ENCODE measurements at places on chromosomes 7 and 10.

DNA sequence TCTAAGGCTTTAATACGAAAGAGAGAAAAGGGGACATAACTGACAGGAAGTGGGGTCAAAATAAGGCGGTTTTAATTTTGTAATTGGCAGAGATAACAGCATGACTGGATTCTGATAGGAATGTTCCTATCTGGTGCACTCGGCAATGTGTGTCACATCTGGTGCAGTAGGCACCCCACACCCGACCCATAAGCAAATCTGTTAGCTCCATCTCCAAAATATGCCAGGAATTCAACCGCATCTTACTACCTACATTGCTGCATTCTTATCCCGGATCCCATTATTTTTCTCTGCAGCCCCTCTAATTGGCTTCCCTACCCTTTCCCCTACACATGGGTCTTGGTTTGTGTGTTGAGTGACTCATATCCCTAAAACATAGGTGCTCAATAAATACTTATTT is 19.1 kb upstream of the GALNT11 start:
- H3K36me3 ChIP-seq: no peaks in the 10 kb centered on the region
- no peaks in the 10 kb centered on the region for H3K4me1 ChIP-seq
- DNase-seq: no peak
- H3K27ac ChIP-seq: no peak overlapping the region
- H3K27me3 ChIP-seq: peaks cover 11% of the 10 kb centered on the region
- H3K4me3 ChIP-seq: no peak overlapping the region

GRCh38 chr10:92644921-92645320 is 44.8 kb upstream of the HHEX start:
- H3K27me3 ChIP-seq: no peaks in the 10 kb centered on the region
- H3K27ac ChIP-seq: no peak overlapping the region
- H3K36me3 ChIP-seq: peaks cover 38% of the 10 kb centered on the region
- DNase-seq: no peak
- H3K4me3 ChIP-seq: no peak overlapping the region

DNA sequence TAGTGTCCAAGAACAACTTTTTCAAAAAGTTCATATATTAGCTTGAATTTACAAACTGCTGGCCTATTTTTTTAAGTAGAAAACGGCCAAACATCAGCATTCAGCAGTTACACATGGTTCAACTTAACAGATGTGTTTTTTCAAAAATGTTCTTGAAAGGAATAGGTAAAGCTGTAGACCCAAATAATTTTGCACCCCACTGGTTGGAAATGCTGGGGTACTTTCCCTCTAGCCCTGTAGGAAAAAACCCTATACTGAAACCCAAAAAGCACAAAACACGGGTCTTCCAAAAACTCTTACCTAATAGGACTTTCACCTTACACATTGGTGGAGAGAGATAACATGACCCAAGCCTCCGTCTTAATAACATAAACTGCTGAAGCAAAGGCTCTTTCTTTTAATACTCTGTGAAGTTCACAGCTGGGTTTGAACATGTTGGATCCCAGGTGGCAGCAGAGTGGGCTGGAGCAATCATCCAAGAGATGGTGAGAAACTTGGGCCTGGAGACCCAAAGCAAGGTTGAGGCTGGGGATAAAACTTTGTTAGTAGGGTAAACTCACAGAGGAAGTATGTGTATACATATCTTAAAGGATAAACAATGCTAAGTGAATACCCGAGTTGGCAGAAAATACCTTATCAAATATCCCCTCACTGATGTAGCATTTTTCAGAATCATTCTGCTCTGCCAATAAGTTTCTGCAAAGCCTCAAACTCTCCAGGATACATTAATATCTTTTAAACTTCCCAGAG is 629 bp upstream of the DNAJC9 start:
- peaks cover 63% of the 10 kb centered on the region for H3K4me1 ChIP-seq
- no peak for DNase-seq
- H3K27me3 ChIP-seq: no peaks in the 10 kb centered on the region
- H3K27ac ChIP-seq: peak overlapping the region; percentile 95

DNA sequence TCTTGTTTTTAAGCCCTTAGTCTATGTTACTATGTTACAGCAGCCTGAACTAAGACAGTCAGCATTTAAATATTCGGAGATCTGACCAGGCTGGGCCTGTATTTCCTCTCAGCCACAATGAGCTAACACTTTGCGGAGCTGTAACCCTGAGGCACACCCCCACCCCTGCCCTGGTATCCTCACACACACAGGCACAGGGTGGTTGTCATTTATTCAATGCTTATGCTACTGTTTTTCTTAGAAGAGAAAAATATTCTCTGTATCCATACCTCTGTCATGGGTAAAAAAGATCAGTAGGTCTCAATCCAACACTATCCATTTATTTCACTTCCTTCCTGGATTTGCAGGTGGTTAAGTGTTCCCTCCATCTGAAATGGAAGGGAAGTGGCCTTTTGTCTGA is 80.3 kb upstream of the TRIL start:
- no peak for DNase-seq
- H3K4me3 ChIP-seq: no peak overlapping the region
- no peaks in the 10 kb centered on the region for H3K36me3 ChIP-seq
- H3K27me3 ChIP-seq: no peaks in the 10 kb centered on the region

DNA sequence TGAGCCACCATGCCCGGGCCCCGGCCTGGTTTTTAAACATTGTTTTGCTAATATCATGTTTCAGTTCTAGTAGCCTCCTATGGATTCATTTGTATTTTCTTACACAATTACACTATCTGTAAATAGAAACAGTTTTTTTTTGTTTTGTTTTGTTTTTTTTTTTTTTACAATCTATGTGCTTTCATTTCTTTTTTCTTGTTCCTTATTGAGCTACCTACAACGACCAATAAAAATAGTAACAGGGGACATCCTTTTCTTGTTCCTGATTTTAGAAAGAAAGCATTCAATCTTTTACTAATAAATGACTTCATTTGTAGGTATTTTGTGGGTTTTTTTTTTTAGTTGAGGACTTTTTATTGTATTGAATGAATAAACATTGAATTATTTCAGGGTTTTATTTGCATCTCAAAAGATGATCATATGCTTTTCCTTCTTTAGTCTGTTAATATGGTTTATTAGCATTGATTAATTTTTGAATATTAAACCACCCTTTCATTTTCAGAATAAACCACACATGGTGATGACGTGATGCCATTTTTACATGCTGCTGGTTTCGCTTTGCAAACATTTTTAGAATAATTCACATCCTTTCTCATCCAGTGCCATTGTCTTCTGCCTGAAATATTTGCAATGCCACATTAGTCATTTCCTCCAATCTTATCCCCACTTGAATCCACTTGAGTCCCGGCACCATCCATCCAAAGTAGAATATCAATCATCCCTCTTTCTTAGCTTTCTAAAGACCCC is 18.1 kb upstream of the AKR1E2 start:
- H3K4me1 ChIP-seq: no peaks in the 10 kb centered on the region
- no peak for DNase-seq

- no peak for DNase-seq
- no peak overlapping the region for H3K27ac ChIP-seq
- peaks cover 9% of the 10 kb centered on the region for H3K4me1 ChIP-seq
- no peaks in the 10 kb centered on the region for H3K36me3 ChIP-seq
- peaks cover 80% of the 10 kb centered on the region for H3K27me3 ChIP-seq
These were observed 35.9 kb downstream of the TCF7L2 start for GRCh38 chr10:112985690-112986543.

GRCh38 chr7:130400120-130400572 is 19.9 kb downstream of the CPA1 start:
- H3K27me3 ChIP-seq: no peaks in the 10 kb centered on the region
- H3K4me3 ChIP-seq: no peak overlapping the region
- H3K27ac ChIP-seq: no peak overlapping the region

GRCh38 chr10:93061594-93062513 is 1.3 kb downstream of the CYP26C1 start:
- peaks cover 5% of the 10 kb centered on the region for H3K36me3 ChIP-seq
- peaks cover 11% of the 10 kb centered on the region for H3K4me1 ChIP-seq
- peak overlapping the region; percentile 65 for H3K4me3 ChIP-seq
- peaks cover 46% of the 10 kb centered on the region for H3K27me3 ChIP-seq
- H3K27ac ChIP-seq: no peak overlapping the region
- DNase-seq: no peak

- no peak overlapping the region for H3K4me3 ChIP-seq
- no peak for DNase-seq
- no peaks in the 10 kb centered on the region for H3K4me1 ChIP-seq
These were observed 269.9 kb downstream of the BAMBI start for GRCh38 chr10:28947171-28947570.

DNA sequence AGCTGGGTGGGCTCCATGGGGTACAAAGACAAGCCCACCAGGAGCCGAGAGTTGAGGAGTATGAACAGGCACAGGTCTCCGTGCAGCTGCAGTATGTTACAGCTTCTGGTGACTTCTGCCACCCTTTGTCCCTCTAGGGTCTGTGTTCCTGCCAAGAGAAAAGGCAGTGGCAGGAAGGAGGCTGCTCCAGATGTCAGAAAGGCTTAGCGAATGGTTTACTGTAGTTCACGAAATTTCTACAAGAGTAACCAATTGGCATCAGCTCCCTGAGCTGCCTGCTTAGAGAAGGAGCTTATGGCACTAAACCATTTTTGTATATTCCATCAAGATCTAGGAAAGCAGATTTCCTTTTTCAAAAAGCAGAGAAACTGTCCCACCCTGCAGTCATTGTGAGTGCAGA is 48.2 kb upstream of the TMEM72 start:
- H3K27me3 ChIP-seq: peaks cover 40% of the 10 kb centered on the region
- H3K4me3 ChIP-seq: no peak overlapping the region

- no peak overlapping the region for H3K4me3 ChIP-seq
- DNase-seq: no peak
- H3K36me3 ChIP-seq: no peaks in the 10 kb centered on the region
- H3K4me1 ChIP-seq: no peaks in the 10 kb centered on the region
- peaks cover 9% of the 10 kb centered on the region for H3K27me3 ChIP-seq
These were observed 23.6 kb upstream of the BMPR1A start for GRCh38 chr10:86732771-86733170.

DNA sequence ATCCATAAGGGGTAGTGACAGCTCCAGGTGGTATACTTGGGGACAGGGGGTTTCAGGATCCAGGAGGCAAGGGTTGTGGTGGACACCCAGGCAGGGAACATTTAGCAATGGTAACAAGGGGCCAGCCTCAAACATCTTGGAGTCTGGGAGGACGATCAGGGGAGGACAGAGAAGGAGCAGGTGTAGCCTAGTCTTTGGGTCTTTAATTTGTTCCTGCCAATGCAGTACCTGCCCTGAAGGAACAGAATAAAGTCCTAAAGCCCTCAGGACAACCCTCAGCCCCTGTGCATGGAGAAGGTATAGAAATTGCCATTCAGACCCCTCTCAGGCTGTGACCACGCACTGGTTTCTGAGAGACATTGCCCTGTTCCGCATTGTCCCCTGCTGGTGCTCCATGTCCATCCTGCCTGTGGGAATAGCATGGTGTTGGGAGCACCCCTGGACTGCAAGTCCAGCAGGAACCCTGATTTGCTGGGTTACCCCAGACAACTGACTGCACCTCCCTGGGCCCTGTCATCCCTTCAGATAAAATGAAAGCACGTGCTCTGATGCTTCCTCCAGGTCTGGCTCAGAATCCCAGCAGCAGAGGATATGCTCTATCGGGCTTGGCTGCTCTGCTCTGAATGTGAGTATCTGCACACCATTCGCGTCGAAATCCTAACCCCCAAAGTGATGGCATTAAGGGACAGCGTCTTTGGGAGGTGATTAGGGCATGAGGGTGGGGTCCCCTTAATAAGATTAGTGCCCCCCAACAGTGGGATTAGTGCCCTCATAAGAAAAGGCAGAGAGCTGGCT is 24.2 kb downstream of the DDC start:
- peaks cover 4% of the 10 kb centered on the region for H3K27me3 ChIP-seq
- H3K4me1 ChIP-seq: no peaks in the 10 kb centered on the region
- no peaks in the 10 kb centered on the region for H3K36me3 ChIP-seq
- no peak overlapping the region for H3K27ac ChIP-seq
- no peak overlapping the region for H3K4me3 ChIP-seq
- no peak for DNase-seq

DNA sequence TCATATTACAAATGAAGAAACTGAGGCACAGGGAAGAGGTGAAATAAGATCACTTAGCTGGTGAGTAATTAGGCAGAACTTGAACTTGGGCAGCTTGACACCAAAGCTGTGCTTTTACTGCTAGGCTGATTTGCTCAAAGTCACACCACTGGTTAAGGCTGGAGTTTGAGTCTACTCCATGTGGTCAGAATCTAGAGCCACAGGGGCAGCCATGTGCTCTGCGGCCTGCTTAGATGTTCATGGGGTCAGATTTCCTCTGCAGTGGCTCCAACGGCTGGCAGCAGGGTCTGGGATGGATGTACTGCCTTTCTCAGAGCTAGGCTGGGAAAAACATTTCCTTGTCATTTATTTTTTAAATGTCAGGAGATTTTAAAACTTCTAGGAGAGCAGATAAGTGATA is 417.5 kb downstream of the KCNMA1 start:
- H3K27ac ChIP-seq: no peak overlapping the region
- no peaks in the 10 kb centered on the region for H3K4me1 ChIP-seq
- no peak overlapping the region for H3K4me3 ChIP-seq
- H3K36me3 ChIP-seq: no peaks in the 10 kb centered on the region
- no peak for DNase-seq

GRCh38 chr7:114979388-114979787 is 57.5 kb downstream of the MDFIC start:
- no peaks in the 10 kb centered on the region for H3K27me3 ChIP-seq
- H3K36me3 ChIP-seq: peaks cover 37% of the 10 kb centered on the region

DNA sequence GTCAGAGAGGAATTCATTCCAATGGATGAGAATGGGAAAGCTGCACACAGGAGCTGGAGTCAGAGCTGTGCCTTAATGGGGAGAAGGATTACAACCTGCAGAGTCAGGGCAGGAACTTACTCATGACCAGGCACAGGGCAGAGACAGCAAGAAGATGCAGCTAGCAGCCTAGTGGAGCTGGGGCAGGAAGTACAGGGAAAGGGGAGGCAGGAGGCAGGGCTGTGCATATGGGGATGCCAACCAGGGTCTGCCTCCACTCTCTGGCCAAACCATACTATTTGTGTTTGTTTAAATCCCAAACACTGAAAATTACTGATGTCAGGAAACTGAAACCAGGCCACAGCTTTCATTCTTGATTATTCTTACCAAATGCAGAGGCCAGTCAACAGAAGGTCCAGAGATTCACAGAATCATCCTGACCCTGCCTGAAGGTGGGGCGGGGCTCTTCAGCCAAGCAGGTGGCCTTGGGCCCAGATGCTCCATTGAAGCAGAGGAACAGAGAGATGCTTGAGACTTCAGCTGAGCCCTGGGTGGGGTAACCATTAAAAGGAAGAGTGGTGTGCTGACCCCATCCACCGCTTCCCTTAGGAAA is 461.9 kb downstream of the KCNMA1 start:
- no peaks in the 10 kb centered on the region for H3K27me3 ChIP-seq
- H3K36me3 ChIP-seq: no peaks in the 10 kb centered on the region
- no peak overlapping the region for H3K4me3 ChIP-seq
- DNase-seq: no peak
- H3K27ac ChIP-seq: no peak overlapping the region

GRCh38 chr7:153430931-153431330 is 621.3 kb upstream of the DPP6 start:
- no peak for DNase-seq
- H3K4me3 ChIP-seq: no peak overlapping the region
- no peaks in the 10 kb centered on the region for H3K27me3 ChIP-seq
- H3K4me1 ChIP-seq: no peaks in the 10 kb centered on the region

GRCh38 chr10:130764651-130765050 is 546.9 kb downstream of the TCERG1L start:
- no peak overlapping the region for H3K27ac ChIP-seq
- H3K36me3 ChIP-seq: no peaks in the 10 kb centered on the region
- no peaks in the 10 kb centered on the region for H3K4me1 ChIP-seq
- no peaks in the 10 kb centered on the region for H3K27me3 ChIP-seq

Data from activated T-helper 1 cell treated with anti-CD3 and anti-CD28 coated beads, Interleukin-12 subunit alpha, Interleukin-12 subunit beta, Interleukin-2, Interleukin-4 antibody, amounts not matched to agents 30 ng/mL and 10 ng/mL and 1 ng/mL, durations not matched to agents 14 hours and 24 hours and 36 hours (primary cell).